ENCODE measurements at places on chromosomes 11 and 22. TPM values are rescaled to one million over a fixed set of nuclear protein-coding genes. Genes with fewer than 3 reads are reported as not detected.

The DCHS1 gene
- 11.0 TPM for total RNA-seq

The OR4B1 gene
- total RNA-seq = not detected

The CARD16 gene
- total RNA-seq = 102 TPM

The PHETA2 gene
- total RNA-seq = 20.0 TPM

The POLDIP3 gene
- 31.0 TPM for total RNA-seq

The NOX4 gene
- 0.51 TPM for total RNA-seq

The LIMK2 gene
- 13.9 TPM for total RNA-seq

The PRR33 gene
- total RNA-seq = not detected

The MEI1 gene
- 0.33 TPM for total RNA-seq

The IGLL1 gene
- total RNA-seq = not detected

The MYH9 gene
- total RNA-seq = 796 TPM

The SLC17A6 gene
- total RNA-seq = not detected

The CPT1B gene
- total RNA-seq = 2.6 TPM

The OR4D5 gene
- total RNA-seq = not detected

The PACSIN3 gene
- total RNA-seq = 19.8 TPM

The NOL12 gene
- total RNA-seq = 12.1 TPM

The CRYBA4 gene
- not detected for total RNA-seq

The IL17REL gene
- total RNA-seq = under 0.01 TPM

The GAS2 gene
- total RNA-seq = 0.77 TPM

The OR52A1 gene
- not detected for total RNA-seq

The MS4A3 gene
- total RNA-seq = not detected

The P2RY6 gene
- 0.26 TPM for total RNA-seq

The CRY2 gene
- total RNA-seq = 21.5 TPM

The CLDN5 gene
- total RNA-seq = 0.33 TPM

The MCAM gene
- 4.8 TPM for total RNA-seq

The LRFN4 gene
- total RNA-seq = 14.5 TPM

The GGT5 gene
- under 0.01 TPM for total RNA-seq

The OR56A1 gene
- not detected for total RNA-seq

The EED gene
- 22.3 TPM for total RNA-seq

The PTPN5 gene
- total RNA-seq = not detected

The KRTAP5-11 gene
- not detected for total RNA-seq

The NRGN gene
- not detected for total RNA-seq

Measured in fibroblast of lung (primary cell).